NCI-H2107 (cell line): ENCODE measurements at places on chromosomes 3 and 15.

DNA sequence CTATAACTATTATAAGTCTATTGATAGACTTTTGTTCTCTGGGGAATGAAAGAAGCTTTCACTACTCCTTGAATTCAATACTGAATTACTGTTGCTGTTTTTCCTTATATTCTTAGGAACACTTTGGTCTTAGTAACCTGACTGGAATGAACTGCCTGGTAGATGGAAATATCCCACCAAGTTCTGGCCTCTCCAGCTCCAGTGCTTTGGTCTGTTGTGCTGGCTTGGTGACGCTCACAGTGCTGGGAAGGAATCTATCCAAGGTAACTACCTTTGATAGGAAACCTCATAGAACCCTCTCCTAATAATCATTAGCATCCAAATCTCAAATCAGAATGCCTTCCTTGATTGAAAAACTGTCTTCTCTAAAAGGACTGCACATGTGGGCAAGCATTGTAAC is 69.1 kb downstream of the GALK2 start:
- no peak for DNase-seq

GRCh38 chr15:55267401-55268175 is 22.0 kb downstream of the RAB27A start:
- no peak for DNase-seq

DNA sequence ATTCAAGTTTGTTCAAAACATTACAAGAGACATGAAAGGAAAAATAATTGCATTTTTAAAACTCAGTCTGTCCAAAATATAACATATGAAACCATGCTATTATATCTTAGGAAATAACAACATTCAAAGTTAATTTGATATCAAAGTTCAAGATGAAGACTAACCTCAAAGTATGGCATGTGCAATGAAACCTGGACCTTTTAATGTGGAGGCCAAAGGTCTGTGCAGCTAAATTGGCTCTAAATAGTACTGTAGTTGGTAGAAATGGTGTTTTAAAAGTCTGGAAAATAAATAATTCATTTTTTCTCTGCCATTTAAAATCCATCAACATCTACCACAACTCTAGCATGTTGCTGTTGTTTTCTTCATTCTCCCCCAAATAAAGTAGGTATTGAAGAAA is 8.7 kb downstream of the GRAMD1C start:
- DNase-seq: no peak

GRCh38 chr3:47288966-47289910 is 6.5 kb downstream of the KLHL18 start:
- DNase-seq: no peak

GRCh38 chr3:194038960-194039359 is 97.0 kb upstream of the HES1 start:
- DNase-seq: no peak

- no peak for DNase-seq
Observed at GRCh38 chr3:24680214-24680967, 185.7 kb upstream of the THRB start.

DNA sequence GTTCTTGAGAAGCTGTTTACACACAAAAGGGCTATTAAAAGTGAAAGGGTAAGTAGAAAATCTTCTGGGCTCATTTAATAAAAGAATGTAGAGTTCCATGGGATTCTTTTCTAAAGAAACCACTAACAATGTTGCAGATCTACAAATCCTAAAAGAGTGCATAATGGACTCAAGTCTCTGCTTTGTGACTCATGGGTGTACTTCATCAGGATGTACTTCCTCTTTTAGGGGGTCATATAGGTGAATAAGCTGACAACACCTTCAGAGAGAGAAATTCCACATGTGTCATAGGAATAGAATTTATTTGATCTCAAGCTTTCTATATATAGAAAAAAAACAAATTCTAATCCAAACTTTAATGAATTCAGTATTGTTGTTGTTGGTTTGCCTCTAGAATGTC is 355.5 kb downstream of the TIGIT start:
- DNase-seq: no peak

DNA sequence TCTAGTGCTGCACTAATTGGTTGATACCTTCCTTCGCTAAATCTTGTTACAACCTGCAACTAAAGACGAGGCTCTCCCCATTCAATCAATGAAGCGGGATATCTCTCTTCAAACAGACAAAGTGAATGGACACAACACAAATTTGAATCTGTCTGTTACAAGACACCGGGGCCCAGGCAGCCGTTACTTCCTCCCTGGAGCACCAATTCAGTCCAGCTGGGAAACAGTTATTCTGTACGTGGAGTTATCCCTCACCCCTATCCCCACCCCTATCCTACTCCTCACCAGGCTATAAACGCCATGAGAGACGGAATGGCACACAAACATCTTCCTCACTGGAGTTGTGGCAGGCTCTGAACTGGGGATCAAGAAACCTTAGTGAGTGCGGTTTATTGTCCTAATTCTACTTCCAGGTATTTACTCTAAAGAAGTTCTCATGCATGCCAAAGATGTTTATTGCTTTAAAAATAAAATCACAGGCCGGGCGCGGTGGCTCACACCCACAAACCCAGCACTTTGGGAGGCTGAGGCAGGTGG is 181.8 kb downstream of the FOXP1 start:
- DNase-seq: no peak

DNA sequence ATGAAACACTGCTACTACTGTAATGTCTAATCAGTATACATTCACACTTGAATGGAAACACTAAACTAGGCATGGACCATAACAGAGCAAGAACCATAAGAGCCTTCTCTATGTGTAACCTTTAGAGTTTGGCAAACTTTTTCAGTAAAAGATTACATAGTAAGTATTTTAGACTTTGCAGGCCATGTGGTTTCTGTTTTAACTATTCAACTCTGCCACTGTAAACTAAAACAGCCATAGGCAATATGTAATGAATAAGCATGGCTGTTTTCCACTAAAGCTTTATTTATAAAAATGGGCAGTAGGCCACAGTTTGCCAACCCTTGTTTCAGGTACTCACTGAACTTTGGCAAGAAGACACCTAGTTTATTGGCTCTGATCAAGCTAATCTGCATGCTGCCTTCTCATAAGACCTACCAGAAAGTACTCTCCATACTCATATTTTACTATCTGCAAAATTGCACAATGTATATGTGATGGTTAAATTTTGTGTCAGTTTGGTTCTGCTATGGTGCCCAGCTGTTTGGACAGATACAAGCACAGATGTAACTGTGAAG is 46.0 kb downstream of the UACA start:
- DNase-seq: no peak

- DNase-seq: no peak
Observed at GRCh38 chr15:60581485-60581884, 102.5 kb upstream of the ICE2 start.

- DNase-seq: no peak
Observed at GRCh38 chr15:51121118-51121517, 26.4 kb upstream of the TNFAIP8L3 start.

DNA sequence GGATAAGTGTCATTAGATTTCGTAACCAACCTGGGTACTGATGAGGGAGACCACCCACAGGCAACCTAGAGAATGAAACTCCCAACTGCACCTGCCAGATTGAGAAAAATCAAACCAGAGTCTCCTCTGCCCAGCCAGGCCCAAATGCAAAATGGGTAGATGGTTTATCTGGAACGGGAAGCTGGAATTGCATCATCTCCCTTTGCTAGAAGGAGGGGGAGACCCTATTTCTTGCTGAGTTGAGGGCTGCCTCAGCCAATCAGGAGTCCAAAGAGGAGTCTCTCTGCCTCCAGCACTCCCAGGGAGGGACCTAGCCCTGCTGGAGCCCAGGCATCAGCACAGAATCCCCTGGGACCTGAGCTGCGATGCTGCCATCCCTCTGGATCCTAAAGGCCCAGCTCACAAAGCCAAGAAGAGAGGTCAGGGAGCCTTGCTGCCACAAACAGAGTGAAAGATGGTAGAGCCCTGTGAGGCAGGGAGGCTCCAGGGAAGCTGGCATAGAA is 8.1 kb downstream of the RMDN3 start:
- DNase-seq: no peak

DNA sequence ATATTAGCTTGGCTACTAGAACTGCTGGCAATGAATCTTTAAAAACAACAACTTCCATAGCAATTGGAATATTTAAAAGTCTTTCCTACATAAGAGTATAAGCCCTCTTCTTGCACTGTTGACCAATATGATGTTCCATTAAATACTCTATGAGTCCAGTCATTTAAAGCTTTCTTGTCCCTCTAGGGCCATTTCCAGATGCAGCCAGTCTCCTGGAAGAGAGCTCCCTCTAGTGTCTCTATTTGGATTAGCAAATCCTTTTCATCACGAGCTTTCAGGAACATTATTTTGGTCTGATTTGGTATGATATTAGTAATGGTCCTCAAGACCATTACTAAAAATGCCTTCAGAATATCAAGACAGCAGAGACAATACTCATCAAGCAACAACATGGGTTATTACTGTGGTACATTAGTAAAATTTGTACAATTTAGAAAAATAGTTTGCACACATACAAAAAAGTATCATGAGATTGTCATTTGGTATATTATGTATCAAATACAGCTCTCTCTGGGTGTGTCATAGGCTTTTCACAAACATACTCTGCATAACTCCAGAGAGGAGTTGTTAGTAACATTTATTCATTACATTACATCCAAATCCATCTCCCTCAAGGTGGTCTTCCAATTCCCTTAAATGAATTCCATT is 101.3 kb downstream of the DPH6 start:
- DNase-seq: no peak
